GM12878 (cell line): ENCODE measurements at places on chromosomes 4 and X. TPM values are rescaled to one million over a fixed set of nuclear protein-coding genes. Genes with fewer than 3 reads are reported as not detected.

- peaks cover 22% of the 10 kb centered on the region for H3K36me3 ChIP-seq
- no peak overlapping the region for H3K4me3 ChIP-seq
- DNase-seq = no peak
- no peaks in the 10 kb centered on the region for H3K4me1 ChIP-seq
- H3K27me3 ChIP-seq = no peaks in the 10 kb centered on the region
These were observed 11.4 kb downstream of the TMEM165 start for GRCh38 chr4:55407119-55407518.

DNA sequence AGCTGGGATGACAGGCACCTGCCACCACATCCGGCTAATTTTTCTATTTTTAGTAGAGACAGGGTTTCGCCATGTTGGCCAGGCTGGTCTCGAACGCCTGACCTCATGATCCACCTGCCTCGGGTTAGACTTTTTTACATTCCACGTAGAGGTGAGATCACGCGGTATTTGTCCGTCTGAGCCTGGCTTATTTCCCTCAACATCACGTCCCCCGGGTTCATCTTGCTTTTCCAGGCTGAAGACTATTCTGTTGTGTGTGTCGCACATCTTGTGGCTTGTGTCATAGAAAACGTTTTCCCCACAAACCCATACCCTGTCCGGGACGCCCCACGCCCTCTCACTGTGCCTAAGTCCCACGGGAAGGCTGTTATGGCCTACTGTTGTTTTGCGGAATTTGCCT is 185.3 kb downstream of the CRLF2 start:
- H3K36me3 ChIP-seq = no peaks in the 10 kb centered on the region
- H3K27me3 ChIP-seq = no peaks in the 10 kb centered on the region
- peak overlapping the region; percentile 86 for H3K27ac ChIP-seq
- peaks cover 10% of the 10 kb centered on the region for H3K4me1 ChIP-seq
- peak; percentile 46 for DNase-seq

- H3K27ac ChIP-seq = no peak overlapping the region
- no peaks in the 10 kb centered on the region for H3K4me1 ChIP-seq
- H3K4me3 ChIP-seq = no peak overlapping the region
- no peaks in the 10 kb centered on the region for H3K36me3 ChIP-seq
- no peaks in the 10 kb centered on the region for H3K27me3 ChIP-seq
- DNase-seq = no peak
These were observed 448.7 kb upstream of the FAT1 start for GRCh38 chr4:187172340-187172761.

DNA sequence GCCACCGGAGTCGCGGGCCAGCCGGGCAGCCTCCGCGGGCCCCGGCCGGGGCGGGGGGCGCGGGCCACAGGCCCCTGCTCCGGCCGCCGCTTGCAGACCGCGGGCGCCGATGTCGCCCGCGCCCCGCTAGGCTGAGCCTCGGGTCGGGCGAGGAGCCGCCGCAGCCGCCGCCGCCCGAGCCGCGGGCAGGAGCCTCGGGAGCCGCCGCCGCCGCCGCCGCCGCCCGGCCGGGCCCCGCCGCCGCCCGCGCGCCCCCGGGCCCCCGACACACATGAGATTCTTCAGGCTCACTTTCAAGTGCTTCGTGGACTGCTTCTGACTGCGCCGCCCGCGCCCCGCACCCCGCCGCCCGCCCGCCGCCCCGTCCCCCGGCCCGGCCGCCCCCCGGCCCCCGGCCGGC is 345 bp downstream of the SLC6A8 start:
- no peaks in the 10 kb centered on the region for H3K27me3 ChIP-seq
- H3K4me3 ChIP-seq = no peak overlapping the region
- DNase-seq = no peak
- no peaks in the 10 kb centered on the region for H3K4me1 ChIP-seq
- no peaks in the 10 kb centered on the region for H3K36me3 ChIP-seq

GRCh38 chr4:147789596-147789995 is 57.7 kb downstream of the ARHGAP10 start:
- no peak for DNase-seq
- peaks cover 61% of the 10 kb centered on the region for H3K4me1 ChIP-seq
- no peaks in the 10 kb centered on the region; the same call in 1 of the 2 replicates for H3K36me3 ChIP-seq
- no peaks in the 10 kb centered on the region for H3K27me3 ChIP-seq
- H3K4me3 ChIP-seq = no peak overlapping the region
- H3K27ac ChIP-seq = peak overlapping the region; percentile 30

DNA sequence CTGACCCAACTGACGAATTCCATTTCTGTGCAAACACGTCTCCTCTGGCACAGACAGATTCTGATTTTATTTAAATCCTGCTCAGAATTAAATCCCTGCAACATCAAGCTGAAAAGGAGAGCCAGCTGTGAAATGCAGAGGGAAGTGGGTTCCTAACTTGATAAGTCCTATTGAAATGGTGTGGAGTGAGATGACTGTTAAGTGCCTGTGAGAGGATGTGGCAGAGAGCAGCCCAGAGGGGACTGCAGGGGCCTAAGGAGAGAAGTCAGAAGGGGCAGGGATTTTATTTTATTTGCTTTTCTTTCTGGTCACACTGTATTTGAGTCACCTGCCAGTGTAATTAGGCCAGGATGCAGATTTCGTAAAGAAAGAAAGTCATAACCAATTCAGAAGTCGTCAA is 277.4 kb downstream of the NKX6-1 start:
- no peak overlapping the region for H3K4me3 ChIP-seq
- H3K36me3 ChIP-seq = no peaks in the 10 kb centered on the region
- H3K27ac ChIP-seq = no peak overlapping the region
- no peaks in the 10 kb centered on the region for H3K4me1 ChIP-seq

DNA sequence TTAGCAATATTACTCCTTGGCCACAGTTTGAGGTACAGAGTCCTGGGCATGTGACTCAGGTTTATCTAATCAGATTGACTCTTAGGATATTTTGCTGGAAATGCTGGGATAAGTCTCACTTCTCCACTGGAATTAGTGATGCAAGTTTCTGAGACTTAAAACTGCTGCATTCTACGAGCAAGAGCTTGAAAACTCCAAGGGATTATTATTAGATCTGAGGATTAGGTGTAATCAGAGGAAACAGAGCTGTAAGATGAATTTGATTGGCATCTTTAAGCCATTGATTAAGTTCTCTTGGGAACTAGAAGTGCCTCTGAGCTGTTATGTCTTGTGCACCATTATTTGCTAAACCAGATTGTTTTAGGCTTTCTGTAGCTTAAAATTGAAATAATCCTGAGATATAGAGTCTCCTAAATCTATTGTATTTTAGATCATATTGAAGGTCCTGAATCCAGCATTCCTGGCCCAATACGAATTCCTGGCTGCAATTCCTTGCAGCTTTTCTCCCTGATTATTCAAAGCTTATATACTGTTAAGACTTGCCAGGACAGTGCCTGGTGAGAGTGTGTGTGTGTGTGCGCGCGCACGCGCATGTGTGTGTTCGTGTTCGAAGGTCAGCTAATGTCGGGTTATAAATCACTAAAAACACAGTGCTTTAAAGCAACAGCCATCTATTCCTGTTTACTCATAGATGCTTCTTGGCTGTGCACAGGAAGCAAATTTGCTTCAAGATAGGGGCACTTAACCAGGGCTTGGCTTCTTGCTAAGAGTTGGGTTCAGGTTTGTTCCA is 735.1 kb downstream of the STIM2 start:
- no peaks in the 10 kb centered on the region for H3K4me1 ChIP-seq
- no peaks in the 10 kb centered on the region for H3K36me3 ChIP-seq
- H3K27me3 ChIP-seq = no peaks in the 10 kb centered on the region
- DNase-seq = no peak

The CXCL6 gene
- not detected in 2 replicates for total RNA-seq

DNA sequence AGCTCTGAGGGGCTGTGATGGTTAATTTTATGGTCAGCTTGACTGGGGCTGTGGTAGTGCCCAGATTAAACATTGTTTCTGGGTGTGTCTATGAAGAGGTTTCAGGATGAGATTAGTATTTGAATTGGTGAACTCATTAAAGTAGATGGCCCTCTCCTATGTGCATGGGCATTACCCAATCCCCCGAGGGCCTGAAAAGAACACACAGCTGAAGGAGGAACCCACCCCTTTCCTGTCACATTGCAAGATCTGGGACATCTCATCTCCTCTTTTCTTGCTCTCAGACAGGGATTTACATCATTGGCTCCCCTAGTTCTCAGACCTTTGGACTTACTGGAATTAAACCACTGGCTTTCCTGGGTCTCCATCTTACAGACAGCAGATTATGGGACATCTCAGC is 29.4 kb upstream of the NDP start:
- no peaks in the 10 kb centered on the region for H3K27me3 ChIP-seq
- no peak overlapping the region for H3K27ac ChIP-seq
- no peak overlapping the region for H3K4me3 ChIP-seq
- no peak for DNase-seq
- H3K4me1 ChIP-seq = no peaks in the 10 kb centered on the region
- H3K36me3 ChIP-seq = no peaks in the 10 kb centered on the region

DNA sequence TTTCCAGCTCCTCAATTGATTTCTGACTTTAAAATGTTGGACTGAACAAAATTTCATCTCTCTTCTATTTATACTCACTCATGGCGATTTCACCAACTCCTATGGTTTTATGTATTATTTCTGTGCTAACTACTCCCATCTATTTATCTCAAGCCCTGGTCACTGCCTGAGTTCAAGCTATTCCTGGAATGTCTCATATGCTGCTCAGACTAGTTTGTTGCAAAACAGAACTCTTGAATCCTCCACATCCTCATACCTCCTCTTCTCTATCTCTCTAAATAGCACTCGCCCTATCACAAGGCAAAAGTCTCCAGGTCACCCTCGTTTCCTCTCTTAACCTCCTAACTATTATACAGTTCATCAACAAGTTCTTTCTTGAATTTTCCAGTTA is 19.0 kb upstream of the DDX60 start:
- H3K4me1 ChIP-seq = no peaks in the 10 kb centered on the region
- no peak for DNase-seq
- no peak overlapping the region for H3K4me3 ChIP-seq

The SPANXN3 gene
- total RNA-seq = not detected in 2 replicates

The FGF16 gene
- total RNA-seq = not detected in 2 replicates

GRCh38 chrX:53031380-53031779 is 17.2 kb upstream of the GPR173 start:
- H3K4me1 ChIP-seq = no peaks in the 10 kb centered on the region
- H3K36me3 ChIP-seq = no peaks in the 10 kb centered on the region
- H3K27me3 ChIP-seq = no peaks in the 10 kb centered on the region
- DNase-seq = no peak
- H3K27ac ChIP-seq = no peak overlapping the region

GRCh38 chrX:54411732-54412131 is 28.5 kb upstream of the TSR2 start:
- no peaks in the 10 kb centered on the region for H3K36me3 ChIP-seq
- H3K4me1 ChIP-seq = no peaks in the 10 kb centered on the region
- no peak overlapping the region for H3K27ac ChIP-seq
- no peaks in the 10 kb centered on the region for H3K27me3 ChIP-seq

DNA sequence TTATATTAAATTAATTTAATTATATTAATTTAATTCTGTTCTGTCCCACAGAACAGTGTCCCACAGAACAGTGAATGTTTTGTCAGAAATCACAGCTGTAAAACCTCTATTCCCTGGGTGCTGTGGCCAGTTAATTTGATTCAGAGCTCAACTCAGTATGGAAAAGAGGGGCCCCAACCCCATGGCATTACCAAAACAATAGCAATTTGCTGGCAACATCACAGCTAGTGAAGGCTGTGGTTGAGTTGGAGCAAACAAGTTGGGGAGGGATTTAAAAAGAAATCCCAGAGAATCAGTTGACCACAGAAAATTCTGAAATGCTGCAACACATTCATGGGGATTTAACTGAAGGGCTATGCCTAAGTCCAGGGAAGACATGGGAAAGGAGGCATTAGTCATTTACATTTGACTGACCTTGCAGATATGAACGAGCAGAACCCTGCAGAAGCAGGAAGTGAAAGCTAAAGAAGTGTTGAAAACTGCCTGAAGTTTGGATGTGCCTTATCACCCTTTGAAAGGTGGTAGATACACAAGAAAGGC is 30.1 kb downstream of the PDHA2 start:
- H3K4me3 ChIP-seq = no peak overlapping the region
- H3K36me3 ChIP-seq = no peaks in the 10 kb centered on the region
- H3K4me1 ChIP-seq = no peaks in the 10 kb centered on the region
- no peak overlapping the region for H3K27ac ChIP-seq

- no peaks in the 10 kb centered on the region for H3K27me3 ChIP-seq
- DNase-seq = no peak
- no peaks in the 10 kb centered on the region for H3K36me3 ChIP-seq
- no peaks in the 10 kb centered on the region for H3K4me1 ChIP-seq
- no peak overlapping the region for H3K27ac ChIP-seq
- H3K4me3 ChIP-seq = peak overlapping the region; percentile 72
These were observed 1.2 kb downstream of the RAP1GDS1 start for GRCh38 chr4:98262431-98262830.

The ENAM gene
- 0.27 and 0.51 TPM in 2 replicates for total RNA-seq

The FGF13 gene
- 0.08 and 0.24 TPM in 2 replicates for total RNA-seq

- DNase-seq = no peak
- no peaks in the 10 kb centered on the region for H3K27me3 ChIP-seq
- no peaks in the 10 kb centered on the region for H3K36me3 ChIP-seq
- H3K4me3 ChIP-seq = no peak overlapping the region
- H3K27ac ChIP-seq = no peak overlapping the region
These were observed 8.2 kb upstream of the YIPF6 start for GRCh38 chrX:68490644-68491043.

- no peak for DNase-seq
- H3K4me3 ChIP-seq = no peak overlapping the region
- no peaks in the 10 kb centered on the region for H3K4me1 ChIP-seq
These were observed 108.0 kb downstream of the LRBA start for GRCh38 chr4:150906987-150907633.

The CTAG1B gene
- total RNA-seq = not detected in 2 replicates

The VGLL1 gene
- total RNA-seq = not detected in 2 replicates

The ZNF157 gene
- total RNA-seq = 0.11 TPM in 1 of 2 replicates, not detected in the other

- H3K27me3 ChIP-seq = no peaks in the 10 kb centered on the region
- no peak overlapping the region for H3K4me3 ChIP-seq
- no peaks in the 10 kb centered on the region for H3K36me3 ChIP-seq
These were observed 33.0 kb upstream of the ARHGAP6 start for GRCh38 chrX:11698702-11699101.

The DOK7 gene
- 0.13 and 0.27 TPM in 2 replicates for total RNA-seq

DNA sequence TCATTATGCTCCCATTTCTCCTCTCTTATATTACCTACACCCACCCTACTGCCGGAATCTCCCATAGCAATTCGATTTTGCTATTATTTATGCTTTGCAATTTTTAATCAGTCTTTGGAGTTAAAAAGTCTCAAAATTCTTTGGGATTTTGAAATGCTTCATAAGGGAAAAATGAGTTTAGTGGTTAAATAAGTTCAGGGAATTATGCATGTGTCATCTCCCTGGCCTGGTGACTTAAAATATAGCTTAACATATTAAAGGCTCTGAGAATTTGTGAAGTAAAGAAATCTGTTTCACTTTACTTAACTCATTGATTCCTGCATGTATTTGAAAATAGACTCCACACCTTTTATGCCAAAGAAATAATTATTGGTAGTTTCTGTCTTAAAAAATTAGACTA is 185.1 kb upstream of the DIPK2B start:
- no peak overlapping the region for H3K4me3 ChIP-seq
- no peak overlapping the region for H3K27ac ChIP-seq
- DNase-seq = no peak
- H3K27me3 ChIP-seq = no peaks in the 10 kb centered on the region
